ENCODE measurements at places on chromosomes 7 and 10.

DNA sequence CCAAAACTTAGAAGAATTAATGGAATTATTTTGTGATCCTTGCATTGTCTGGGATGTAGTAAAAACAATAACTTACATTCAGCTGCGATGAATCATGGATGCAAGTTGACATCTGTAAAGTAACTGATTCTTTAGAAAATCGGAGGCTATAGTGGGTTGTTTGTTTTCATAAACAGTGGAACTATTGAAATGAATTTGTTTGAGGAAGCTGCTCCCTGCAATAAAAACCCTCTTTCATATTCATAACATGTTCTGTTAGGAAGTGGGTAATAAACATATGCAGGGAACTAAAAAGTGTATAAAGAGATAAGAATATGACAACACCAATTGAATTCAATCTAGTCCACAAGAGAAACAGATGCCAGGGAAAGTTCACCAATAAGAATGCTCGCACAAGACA is 53.6 kb downstream of the AGMO start:
- DNase-seq, result no peak

DNA sequence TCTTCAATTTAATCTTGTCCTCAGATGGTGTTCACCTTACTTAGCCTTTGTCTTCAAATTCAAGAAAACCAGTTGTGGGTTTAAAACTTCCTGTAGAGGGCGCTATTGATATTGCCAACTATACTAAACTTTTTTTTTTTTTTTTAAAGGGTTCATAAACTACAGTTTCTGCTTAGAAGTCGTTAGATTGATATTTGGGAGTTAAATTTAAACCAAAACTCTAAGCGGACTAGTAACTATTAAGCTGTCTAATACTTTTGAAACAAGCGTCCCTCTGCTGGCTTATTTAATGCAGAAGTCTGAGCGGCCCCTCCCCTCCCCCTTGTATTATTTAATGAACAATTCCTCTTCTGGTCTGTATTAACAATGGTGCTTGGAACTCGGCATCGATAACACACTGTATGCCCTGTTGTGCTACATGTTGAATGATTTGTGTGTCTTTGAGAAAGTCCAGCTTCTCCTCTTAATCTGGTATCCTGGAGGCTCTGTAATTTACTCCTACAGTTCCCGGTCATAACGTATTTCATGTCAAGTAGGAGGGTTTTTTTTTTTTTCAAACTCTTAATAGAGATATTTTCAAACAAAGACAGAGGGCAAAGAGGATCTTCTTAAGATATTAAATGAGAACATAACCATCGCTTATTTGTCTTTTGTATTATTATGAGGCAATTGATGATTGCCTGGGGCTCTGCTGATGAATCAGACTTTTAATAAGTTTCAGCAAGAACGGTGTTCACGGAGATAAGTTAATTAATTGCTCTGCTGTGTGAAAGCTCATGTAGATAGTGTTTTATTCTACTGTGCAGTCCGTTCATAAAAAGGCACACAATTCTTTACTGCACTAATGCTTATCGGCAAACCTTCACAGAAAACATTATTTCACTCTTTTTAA is 22.6 kb upstream of the CREB5 start:
- peak; percentile 15 for DNase-seq

DNA sequence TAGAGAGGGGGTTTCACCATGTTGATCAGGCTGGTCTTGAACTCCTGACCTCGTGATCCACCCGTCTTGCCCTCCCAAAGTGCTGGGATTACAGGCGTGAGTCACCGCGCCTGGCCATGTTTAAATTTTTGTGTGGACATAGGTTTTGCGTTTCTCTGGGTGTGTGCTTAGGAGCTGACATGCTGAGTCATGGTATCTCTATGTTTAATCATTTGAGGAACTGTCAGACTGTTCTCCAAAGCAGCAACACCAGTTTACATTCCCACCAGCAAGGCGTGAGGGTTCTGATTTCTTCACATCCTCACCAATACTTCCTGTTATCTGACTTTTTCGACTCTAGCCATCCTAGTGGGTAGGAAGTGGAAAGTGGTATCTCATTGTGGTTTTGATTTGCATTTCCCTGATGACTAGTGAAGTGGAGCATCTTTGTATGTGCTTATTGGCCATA is 153.7 kb downstream of the DNAJB6 start:
- DNase-seq, result peak; percentile 74

- no peak for DNase-seq
Measured at GRCh38 chr7:74579800-74580685, 77.5 kb upstream of the GTF2I start.

- no peak for DNase-seq
Measured at GRCh38 chr7:104453190-104453589, 124.8 kb downstream of the LHFPL3 start.

GRCh38 chr10:34078745-34079470 is 736.2 kb downstream of the PARD3 start:
- DNase-seq, result no peak

DNA sequence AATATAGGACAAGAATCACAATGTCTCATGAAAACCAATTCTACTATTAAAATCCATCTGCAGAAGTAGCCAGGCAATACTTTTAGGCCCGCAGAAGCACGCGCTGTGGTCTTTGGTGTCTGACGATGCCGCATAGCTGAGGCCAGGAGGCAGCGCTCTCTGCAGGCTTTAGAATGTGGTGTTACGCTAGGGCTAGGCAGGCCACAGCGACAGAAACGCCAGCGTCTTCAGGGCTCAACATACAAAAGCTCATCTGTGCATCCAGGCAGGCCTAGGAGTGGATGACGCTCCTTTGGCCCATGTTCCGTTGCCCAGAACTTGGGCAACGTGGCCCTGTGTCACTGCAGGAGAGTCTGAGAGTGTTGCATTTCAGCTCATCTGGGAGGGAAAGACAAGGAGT is 601.1 kb upstream of the FOXK1 start:
- DNase-seq, result no peak

DNA sequence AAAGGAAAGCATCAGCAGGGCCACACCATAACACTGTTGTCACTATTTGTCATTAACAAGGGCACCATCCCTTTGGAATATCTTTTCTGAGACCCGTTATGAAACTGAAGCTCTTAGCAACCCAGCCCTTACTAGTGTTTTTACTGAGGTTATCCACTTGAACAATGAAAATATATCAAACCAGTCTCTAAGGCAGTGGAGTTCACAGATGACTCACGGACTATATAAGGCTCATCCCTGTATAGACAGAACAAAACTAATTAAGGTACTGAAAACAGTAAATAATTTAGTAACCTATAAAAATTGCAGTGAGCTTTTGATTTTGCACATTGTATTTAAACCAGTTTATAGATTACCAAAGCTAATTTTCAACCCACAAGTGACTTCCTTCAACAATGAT is 196.0 kb downstream of the ELAPOR2 start:
- no peak for DNase-seq

DNA sequence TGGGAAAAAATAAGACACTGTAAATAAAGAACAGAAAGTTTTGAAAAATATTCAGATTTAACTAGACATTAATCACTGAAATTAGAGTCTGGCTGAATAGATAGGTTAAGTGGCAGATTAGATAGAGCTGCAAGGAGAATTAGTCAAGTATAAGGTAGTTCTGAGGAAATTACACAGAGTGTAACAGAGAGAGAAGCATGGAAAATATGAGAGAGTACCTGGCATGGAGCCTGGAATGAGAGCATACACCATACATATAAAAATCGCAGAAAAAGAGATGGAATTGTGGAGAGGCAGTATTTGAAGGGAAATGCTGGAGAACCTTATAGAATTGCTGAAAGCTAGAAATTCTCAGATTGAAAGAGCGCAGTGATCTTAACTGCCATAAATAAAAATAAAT is 46.9 kb downstream of the ZNRF2 start:
- no peak for DNase-seq

GRCh38 chr10:52283174-52283573 is 30.9 kb upstream of the DKK1 start:
- no peak for DNase-seq

- no peak for DNase-seq
Measured at GRCh38 chr7:26349005-26349915, 57.6 kb downstream of the SNX10 start.

- no peak for DNase-seq
Measured at GRCh38 chr7:87575521-87575920, 25.2 kb downstream of the ABCB1 start.

GRCh38 chr10:3902054-3902808 is 117.2 kb upstream of the KLF6 start:
- DNase-seq, result peak; percentile 76

Data from CD4-positive, alpha-beta T cell treated with Interleukin-21 for 1 hour (primary cell).